ENCODE measurements at places on chromosomes 4 and X. TPM values are rescaled to one million over a fixed set of nuclear protein-coding genes. Genes with fewer than 3 reads are reported as not detected.

GRCh38 chrX:18885328-18886004 lies 98.4 kb downstream of the PHKA2 start:
- peak; percentile 10 for DNase-seq

DNA sequence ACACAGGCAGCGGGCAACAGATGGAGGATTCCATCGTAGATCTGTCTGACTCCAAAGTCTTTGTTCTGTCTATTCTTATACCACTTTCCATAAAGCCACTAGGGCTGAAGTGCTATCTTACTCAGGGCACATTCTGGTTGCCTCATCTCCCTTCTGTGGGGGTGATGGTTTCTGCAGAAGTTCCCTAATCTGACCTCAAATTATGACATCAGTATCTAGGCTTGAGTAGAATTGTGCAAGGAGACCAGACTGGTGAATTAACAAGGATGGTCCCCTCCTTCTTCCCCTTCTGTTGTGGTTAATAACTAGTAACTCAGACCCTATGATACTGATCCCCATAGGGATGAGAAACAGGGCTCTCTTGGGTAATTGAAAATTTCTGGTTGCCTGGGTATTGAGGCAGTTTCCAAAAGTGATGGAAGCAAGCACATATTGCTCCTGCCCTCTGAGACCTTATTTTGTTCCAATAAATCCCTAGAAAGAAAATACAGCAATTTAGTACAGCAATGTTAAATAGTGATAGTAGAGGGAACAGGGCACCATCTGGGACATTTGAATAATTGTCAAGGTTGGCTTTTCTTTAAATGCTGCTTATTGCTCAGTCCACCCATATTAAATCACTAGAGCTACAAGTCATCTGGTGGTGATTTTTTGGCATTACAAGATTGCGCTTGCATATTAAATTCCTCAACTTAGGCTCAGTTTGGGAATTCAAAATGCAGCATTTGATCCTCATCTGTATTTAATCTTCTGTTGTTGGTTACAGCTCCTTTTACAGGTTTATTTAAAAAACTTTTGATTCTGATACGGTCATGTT lies 57.3 kb upstream of the AP1S2 start:
- DNase-seq = no peak

- no peak for DNase-seq
Observed at GRCh38 chr4:184386271-184386781, 88.0 kb downstream of the IRF2 start.

DNA sequence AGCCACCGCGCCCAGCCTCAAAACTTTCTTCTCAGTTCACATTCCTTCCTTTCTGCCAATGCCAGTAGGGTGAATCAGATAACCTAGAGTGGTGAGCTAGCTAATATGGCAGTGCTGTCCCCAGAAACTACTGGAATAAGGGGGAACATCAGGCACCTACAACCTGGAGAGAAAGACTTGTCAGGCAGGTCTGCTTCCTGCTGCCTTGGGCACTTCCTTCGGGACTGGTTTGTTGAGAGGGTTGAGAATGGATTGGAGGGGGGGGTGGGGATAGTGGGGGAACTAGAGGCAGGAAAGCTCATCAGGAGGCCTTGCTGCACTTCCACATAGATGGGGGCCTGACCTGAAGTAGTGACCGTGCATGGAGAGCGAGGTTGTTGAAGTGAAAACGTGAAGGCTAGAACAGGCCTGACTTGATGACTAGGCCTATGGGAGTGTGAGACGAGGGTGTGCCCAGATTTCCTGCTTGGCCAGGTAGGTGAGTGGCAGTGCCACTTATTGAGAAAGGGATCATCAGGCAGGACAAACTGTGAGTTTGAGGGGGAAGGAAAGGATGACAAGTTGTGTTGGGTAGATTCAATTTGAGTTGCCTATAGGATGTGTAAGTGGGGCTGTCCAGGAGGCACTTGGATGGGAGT lies 33.4 kb downstream of the SLC25A5 start:
- no peak for DNase-seq

DNA sequence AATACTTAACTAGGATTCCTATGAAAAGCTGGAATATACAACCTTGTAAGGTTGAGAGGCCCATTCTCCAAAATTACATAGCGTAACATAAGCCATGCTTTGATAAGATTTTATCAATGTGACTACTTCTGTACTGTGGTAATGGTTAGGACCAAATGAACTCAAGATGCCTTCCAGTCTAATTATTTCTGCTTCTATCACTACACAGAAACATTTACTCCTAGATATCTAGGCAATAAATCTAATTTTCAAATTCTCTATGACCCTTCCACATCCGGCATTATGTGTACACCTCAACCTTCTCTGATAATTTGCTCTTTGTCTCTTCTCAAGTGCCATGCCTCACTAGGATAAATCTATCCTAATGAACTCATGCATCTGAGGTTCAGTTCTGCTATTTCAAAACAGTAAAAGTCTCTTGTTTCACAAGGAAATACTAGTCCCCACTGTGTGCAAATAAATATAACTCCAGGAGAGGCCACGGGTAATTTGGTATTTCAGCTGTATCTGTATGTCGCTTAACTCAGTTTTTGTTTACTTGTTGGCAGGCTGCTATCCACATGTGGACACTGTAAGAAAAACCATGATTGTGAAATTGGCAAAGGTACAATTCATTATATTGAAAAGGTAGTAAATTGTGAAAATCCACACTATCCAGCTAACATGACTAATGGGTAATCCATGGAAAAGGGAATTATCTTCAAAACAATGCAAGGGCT lies 93.3 kb downstream of the PRDM5 start:
- no peak for DNase-seq

The NDST3 gene
- total RNA-seq = not detected

The SCD5 gene
- total RNA-seq = 0.14 TPM

The PCSK1N gene
- 2.7 TPM for total RNA-seq
